ENCODE measurements at places on chromosomes 4 and X. TPM values are rescaled to one million over a fixed set of nuclear protein-coding genes. Genes with fewer than 3 reads are reported as not detected.

DNA sequence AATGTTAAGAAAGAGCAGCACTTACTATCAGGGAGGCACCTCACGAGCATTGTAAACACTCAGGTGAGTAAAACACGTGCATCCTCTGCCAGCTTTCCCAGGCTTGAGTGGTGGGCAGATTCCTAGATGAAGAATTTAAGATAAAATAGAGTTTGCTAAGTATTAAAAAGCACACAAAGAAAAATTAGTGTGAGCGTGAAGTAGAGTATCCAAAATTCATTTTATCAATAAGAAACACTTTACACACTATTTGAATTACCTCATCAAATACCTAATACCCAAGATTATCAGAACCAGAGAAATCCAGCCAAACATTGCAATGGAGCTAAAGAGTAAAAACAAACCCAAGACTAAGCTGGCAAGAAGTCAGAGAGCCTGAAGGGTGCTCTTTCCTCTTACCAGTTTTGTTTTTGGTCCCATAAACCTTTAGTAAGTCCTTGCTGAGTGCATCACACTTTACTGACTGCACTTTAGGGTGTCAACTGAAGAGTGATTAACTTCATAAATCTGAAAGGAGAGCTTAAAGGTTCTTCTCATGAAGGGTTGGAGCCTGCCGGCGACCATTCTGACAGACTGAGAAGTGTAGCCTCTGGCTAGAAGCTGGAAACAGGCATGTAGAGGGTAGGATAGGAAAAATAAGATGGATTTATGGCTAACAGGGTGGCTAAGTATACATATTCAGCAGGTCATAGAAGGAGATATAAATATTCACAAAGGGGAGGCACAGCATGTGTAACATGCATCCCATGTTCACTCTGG lies 151.1 kb downstream of the SLC7A11 start:
- DNase-seq, result no peak

- DNase-seq, result peak; percentile 6
Measured at GRCh38 chr4:72286185-72286584, 254.4 kb downstream of the NPFFR2 start.

DNA sequence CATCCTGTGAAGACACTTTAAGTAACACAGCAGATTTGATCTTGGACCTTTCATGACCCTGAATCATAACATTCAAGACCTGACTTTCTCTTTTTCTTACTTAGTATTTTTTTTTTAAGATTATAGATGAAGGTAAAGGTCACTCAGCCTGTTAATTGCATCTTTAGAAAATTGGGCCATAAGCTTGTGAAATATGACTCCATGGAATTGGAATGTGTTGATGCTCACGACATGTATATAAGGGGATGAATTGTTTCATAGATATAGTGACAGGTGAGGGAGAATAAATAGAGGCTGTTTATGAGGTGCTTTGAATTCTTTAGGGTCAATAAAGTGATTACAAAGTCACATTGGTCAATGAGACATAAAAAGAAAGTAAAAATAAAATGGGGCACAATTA lies 27.7 kb upstream of the HS3ST1 start:
- no peak for DNase-seq

- DNase-seq, result no peak
Measured at GRCh38 chr4:79298484-79298883, 27.4 kb downstream of the NAA11 start.

- no peak for DNase-seq
Measured at GRCh38 chr4:87849612-87850011, 16.8 kb downstream of the MEPE start.

DNA sequence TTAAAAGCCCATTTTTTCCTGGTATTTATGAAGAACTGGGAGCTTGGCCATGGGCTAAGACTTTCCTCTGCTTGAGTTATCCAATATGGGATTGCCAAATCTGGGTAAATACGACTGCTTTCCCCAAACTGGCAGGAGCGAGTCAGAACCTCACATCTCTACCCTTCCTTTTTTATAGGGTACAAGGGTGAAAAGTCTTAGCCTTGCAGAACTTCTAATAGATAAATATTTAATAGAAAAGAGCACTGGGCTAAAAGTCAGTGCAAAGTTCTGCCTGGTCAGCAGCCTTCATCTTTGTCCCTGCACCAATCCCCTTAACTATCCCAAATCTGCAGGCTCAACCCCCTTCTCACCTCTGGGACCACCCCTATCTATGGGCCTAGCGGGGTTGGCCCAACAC lies 61.6 kb upstream of the ACSL1 start:
- no peak for DNase-seq

- no peak for DNase-seq
Measured at GRCh38 chrX:153761863-153762262, 2.2 kb upstream of the PLXNB3 start.

- no peak for DNase-seq
Measured at GRCh38 chrX:78839711-78840110, 92.2 kb downstream of the LPAR4 start.

GRCh38 chr4:176223561-176223960 lies 28.2 kb upstream of the SPATA4 start:
- no peak for DNase-seq

DNA sequence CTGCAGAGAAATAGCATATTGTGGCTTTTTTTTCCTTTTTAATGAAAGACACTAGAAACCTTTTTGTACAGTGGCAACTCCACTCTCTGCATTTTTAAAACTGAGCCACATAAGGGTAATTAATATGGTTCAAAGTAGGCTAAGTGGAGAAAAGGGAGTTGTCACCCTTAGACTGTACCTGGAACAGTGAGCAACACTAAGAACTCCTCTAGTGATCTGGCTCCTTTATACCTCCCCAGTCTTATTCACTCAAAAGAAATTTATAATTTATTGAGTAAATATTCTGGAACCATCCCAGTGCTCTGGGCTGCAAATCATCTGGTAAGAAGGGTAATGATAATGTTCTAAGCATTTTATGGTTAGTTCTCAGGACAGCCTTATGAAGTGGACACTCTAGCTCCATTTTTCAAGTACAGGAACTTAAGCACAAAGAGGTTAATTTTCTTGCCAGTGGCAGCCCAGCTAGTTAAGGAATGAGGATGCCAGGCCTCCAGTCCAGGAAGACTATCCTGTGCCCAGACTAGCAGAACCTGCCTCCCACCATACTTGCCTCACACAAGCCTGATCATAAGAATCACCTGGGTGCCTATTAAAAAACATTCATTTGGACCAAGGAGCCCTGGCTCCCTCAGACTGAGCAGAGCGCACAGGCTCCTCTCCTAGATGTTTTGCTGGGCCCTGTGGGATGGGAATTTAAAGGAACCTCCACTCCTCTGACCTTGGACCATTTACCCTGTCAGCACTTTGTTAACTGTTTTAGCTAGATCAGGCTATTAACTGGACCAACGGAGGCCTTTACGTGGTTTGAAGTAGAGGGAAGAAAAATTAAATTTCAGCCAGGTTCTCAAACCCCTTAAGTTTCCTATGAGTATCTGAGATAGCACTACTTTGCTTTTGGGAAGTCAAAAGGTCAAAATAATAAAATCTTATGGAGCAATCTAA lies 102.6 kb downstream of the PDE5A start:
- no peak for DNase-seq

GRCh38 chrX:27815209-27815608 lies 7.4 kb downstream of the MAGEB10 start:
- no peak for DNase-seq

- DNase-seq, result no peak
Measured at GRCh38 chrX:861340-861890, 230.8 kb downstream of the SHOX start.

- DNase-seq, result peak; percentile 49
Measured at GRCh38 chr4:155966171-155966570, 12.5 kb upstream of the CTSO start.

DNA sequence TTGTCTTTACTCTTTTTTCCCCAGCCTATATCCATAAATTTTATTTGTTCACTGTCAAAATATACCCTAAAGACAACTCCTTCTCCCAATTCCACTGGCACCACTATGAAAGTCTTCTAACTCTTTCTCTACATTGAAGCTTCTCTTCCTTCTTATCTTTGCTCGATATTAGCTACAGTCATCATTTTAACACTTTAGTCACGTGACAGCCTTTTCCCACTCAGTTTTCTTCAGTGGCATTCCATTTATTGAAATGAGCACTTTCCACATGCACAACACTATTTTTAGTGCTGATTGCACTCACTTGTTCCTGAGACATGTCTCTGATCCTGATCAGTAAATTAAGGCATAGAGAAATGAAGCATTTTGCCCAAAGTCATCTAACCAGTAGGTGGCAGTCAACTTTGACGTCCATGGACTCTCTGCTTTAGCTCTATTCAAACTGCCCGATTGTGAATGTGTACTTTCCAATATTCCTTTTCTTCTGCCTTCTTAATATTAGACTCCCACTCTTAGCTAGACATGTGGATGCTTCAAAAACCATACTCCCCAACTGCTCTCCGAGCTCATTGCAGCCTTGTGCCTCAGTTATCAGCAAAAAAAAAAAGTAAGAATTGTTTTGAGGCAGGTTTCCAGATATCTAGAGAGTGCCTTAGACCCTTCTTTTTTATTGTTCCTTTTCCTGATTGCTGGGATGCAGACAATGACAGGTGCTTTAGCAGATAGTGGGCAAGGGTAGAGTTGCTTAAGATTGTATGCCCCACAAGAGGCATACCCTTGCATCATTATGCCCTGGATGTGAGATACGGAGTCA lies 394.4 kb upstream of the ADGRL3 start:
- no peak for DNase-seq

DNA sequence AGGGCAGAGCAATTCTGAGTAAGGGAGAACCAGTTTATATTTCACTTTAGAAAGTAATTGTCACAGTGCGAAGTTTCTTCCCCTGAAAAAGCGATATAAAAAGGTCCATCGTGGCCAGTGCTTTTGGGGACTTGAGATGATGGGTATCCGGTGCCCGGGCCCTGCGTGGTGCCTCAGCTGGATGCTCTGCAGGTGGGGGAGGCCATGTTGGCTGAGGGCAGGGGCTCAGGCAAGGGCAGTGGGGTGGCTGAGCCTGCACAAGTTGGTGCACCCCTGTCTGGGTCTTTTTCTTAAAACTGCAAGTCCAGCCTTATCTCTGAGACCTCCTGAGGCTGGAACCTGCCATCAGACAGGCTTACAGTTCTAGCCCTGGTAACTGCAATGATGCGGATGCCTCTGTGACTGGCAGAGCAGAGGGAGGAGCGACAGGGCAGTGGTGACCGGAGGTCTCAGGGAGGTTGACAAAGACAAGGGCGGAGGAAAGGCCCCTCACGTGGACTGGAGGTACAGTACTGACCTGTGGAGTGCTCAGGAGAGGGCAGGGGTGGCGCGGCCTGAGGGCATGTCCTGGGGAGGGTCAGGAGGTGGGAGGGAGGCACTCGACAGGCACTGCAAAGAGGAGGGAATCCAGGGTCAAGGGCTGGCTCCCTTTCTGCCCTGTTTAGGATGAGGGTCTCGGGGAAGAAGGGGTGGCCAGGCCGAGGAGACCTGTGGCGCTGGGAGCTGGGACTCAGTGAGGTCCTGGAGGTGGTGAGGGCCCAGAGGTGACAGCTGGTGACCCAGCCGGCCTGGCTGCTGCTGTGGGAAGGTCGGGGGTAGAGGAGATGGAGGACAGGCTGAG lies 1.8 kb downstream of the RGS12 start:
- no peak for DNase-seq

DNA sequence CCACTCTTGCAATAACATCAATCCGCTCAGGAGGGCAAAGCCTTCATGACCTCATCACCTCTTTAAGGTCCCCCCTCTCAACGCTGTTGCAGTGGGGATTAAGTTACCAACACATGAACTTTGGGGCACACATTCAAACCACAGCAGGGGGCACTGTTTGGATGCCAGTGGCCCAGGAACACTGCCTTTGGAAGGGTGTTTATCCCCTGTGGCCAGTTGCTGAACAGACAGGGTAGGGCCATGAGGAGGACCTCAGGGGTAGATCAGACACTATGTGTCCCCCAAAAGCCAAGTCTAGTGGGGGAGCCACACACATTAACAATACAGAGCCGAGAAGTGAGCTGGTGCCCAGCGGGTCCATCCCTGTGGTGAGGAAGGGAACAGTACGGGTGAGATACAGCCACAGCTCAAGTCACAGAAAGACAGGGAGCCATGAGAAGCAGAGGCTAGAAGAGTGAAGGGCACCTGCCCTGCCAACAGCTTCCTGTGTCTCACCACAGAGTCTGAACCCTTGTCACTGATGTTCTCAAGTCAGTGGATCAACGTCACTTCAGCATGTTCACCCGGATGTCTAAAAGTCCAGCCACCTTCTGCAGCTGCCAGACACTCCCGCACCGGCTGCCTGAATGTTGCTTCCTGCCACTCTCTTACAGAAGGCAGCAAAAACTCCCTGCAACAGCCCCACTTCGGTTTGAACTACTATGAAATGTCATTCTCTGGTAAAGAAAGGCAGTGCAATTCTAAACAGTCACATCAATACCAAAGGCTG lies 19.9 kb upstream of the MXD4 start:
- peak; percentile 44 for DNase-seq

DNA sequence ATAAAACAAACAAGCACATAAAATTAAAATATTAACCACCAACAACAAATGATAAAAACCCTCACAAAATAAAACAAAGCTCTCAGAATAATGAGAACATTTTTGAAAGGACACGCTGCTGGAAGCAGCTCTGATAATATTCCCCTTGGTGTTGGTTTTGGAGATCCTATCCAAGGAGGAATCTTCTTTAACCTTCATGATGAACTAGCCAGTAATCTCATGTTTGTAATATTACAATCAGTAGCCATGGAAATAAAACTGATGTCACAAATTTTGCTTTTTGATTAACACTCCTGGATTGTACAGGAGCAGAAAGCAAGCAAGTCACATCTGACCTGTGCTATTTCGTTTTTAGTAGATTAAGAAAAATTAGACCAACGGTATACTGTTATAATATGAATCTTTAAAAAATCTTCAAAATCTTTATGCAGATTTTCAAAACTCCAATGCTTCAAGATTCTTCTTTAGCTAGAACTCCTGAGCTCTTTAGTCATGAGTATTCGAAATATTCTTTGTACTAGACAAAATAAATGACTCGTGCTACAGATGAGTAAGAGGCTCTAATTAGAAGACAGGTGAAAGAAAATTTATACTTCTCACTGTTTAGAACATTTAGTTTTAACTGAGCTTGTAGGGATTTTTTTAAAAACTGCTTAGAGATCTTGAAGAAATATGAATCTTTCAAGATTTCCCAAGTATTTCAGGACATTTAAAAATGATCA lies 154.1 kb downstream of the RASL11B start:
- DNase-seq, result no peak

- peak; percentile 97 for DNase-seq
Measured at GRCh38 chr4:114272226-114272625, 292.8 kb upstream of the ARSJ start.

GRCh38 chr4:8533274-8533865 lies 46.8 kb upstream of the GPR78 start:
- DNase-seq, result no peak

- DNase-seq, result no peak
Measured at GRCh38 chr4:141174457-141174856, 41.2 kb upstream of the RNF150 start.

The CWH43 gene
- not detected for total RNA-seq

The SPANXN3 gene
- total RNA-seq, result not detected

The CBR4 gene
- 11.9 TPM for total RNA-seq

The WDR45 gene
- total RNA-seq, result 44.9 TPM

The MAGEA9 gene
- not detected for total RNA-seq

The HERC5 gene
- 1.6 TPM for total RNA-seq

The GRPR gene
- 0.26 TPM for total RNA-seq

The SNX25 gene
- total RNA-seq, result 28.3 TPM

The SGMS2 gene
- 80.2 TPM for total RNA-seq

The RAB40AL gene
- not detected for total RNA-seq

The RNF212 gene
- not detected for total RNA-seq

The ZCCHC12 gene
- total RNA-seq, result 0.19 TPM

The OCIAD2 gene
- total RNA-seq, result 12.2 TPM

The BANK1 gene
- 0.06 TPM for total RNA-seq

The NXF2 gene
- total RNA-seq, result not detected

The XG gene
- 0.06 TPM for total RNA-seq
